ENCODE measurements at places on chromosomes 7 and 10.
A peak's percentile ranks its signal among the peaks of the same experiment; 100 is the strongest.

GRCh38 chr7:106419455-106420182, 134.8 kb upstream of the NAMPT start:
- DNase-seq = no peak

GRCh38 chr7:44962483-44963251, 16.1 kb downstream of the MYO1G start:
- no peak for DNase-seq

DNA sequence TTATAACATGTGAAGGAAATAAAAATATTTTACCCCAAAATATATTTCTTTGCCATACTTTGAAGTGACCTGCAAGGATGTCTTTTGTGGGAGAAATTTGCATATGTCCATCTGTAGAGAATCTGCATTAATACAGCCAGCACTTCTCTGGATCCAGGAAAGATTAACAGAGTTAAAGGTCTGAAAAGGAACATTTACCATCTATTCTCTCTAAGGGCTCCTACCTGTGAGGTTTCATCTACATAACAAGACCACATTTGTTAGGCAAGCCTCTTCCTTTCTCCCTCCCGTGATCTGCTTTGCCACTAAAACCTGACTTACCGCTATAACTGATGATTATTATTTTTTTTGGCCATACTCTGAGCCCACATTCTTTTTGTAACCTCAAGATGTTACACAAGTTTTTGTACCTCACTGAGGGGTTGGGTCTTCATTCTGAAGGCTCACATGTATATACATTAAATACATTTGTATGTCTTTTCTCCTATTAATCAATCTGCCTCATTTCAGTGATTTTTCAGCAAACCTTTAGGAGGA, 129.4 kb downstream of the AKR1D1 start:
- DNase-seq = no peak

GRCh38 chr7:24902276-24902675, 77.7 kb downstream of the OSBPL3 start:
- no peak for DNase-seq

- no peak for DNase-seq
Measured at GRCh38 chr10:93799155-93799708, 41.5 kb downstream of the LGI1 start.

GRCh38 chr7:134391223-134391622, 67.7 kb downstream of the AKR1B1 start:
- DNase-seq = no peak

DNA sequence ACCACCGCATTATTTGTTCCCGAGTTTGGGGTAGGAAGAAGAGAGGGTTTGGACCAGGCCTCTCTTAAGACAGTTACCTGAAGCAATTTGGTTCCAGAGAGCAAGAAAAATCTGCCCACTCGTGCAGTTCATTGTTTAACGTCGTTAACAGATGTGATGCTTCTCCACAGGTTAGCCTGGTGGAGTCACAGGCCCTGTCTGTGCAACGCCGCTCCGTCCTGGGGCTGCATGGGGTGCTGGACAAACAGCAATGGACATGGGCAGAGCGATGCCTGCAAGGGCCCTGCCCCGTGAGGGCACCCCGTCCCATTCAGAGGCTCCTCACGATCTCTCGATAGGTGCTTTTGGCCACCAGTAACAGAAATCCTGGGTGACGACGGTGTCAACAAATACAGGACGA, 9.7 kb downstream of the FOXL3 start:
- DNase-seq = no peak

GRCh38 chr7:85750454-85750949, 563.6 kb upstream of the SEMA3D start:
- peak; percentile 10 for DNase-seq

- no peak for DNase-seq
Measured at GRCh38 chr7:50920031-50920635, 137.4 kb upstream of the GRB10 start.

DNA sequence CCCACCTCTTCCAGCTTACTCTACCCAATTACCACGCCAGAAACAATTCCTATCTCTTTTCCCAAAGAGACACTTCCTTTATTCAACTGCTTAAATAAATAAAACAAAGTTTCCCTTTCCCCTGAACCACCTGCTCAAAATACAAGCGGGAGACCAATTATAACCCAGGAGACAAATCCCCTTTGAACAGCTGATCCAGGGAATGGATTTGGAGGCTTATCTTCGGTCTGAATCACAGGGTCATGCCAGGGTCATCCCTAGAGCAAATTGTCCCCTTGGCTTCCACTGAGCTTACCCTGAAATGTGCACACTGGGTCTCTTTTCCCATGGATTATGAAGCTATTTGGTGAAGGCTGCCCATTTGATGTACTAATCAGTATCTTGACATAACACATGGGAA, 99.9 kb upstream of the JAZF1 start:
- DNase-seq = no peak

- DNase-seq = no peak
Measured at GRCh38 chr7:108245523-108246226, 115.5 kb upstream of the LAMB4 start.

DNA sequence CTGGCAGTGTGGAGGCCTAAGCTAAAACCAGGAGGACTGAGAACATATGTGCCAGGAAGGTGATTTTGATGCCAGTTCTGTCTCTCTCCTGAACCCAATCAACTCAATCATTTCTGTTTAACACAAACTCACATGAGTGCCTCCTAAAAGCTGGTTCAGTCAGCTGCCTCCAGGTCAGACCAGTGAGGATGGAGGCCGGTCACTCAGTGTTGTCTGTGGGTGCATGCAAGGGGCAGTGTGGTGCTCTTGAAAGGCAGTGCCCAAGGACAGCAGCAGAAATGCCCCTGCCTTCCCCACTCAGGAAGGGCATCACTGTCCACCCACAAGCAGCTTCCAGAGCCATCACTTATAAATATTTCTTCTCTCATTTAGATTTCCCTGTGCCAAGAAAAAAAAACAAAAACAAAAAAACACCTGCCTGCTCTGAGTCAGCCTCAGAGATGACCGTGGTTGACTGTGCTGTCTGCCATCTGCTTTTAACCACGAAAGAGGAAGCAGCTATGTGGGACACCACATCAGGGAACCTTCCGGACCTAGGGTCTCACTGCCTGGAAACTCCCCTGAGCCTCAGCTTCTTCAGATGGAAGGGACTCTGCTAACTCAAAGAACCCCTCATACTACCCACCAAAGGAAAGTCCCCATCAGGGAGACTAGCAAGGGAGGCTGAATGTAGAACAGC, 39.1 kb downstream of the VOPP1 start:
- DNase-seq = peak; percentile 65

DNA sequence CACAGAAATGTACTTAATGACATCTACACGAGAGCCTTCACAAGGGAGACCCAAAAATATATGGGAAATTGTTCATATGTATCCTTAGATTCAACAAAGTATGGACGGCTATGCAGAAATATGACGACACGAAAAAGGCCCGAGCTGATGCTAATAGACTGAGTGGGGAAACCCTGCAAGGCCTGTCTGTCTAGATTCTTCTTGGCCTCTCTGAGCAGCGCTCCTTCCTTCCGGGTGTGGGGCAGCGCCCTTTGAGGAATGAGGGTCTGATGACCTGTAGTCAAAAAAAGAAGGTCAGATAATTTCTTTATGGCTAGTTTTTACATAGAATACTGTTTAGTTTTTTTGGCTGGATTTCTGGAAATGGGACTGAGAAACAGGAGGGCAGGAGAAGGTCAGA, 192.8 kb upstream of the AKR1E2 start:
- no peak for DNase-seq

DNA sequence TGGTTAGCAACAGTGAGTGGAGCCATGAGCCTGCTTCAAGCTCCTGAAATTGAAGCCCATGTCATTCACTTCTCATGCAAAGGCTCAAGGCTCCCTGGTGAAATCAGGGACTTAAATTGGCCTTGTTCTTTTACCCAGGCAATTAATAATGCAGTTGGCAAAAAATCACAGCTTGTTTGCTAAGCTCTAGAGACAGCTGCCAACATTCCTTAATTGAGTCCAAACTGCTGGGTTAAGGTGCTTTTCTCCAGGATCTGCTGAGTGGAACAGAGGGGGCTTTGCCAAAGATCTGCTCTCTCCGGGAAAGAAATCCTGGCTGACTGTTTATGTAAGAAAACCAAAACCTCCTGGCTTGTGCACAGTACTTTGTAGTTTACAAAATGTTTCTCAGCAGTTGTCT, 257.6 kb upstream of the GHITM start:
- no peak for DNase-seq

DNA sequence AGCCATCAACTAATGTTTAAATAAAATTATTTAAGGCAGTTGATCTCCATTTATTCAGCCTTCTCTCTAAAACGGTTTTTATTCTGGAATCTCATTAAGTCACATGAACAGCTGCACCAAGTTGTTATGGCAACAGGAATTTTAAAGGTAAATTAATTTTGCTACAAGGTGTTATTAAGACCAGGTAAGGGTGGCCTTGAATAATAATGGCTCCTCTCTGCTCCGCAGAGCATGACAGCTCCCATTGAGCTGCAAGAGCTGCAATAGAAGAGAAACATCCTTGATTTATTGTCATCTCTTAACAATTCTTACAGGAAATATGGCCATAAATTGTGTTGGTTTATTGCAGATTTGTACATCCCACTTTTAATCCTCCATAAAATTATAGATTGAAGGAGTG, 165.8 kb downstream of the KLF6 start:
- no peak for DNase-seq

GRCh38 chr10:10368951-10369576, 648.6 kb upstream of the CELF2 start:
- DNase-seq = no peak

- DNase-seq = no peak
Measured at GRCh38 chr10:99372546-99373271, 43.6 kb downstream of the CNNM1 start.

DNA sequence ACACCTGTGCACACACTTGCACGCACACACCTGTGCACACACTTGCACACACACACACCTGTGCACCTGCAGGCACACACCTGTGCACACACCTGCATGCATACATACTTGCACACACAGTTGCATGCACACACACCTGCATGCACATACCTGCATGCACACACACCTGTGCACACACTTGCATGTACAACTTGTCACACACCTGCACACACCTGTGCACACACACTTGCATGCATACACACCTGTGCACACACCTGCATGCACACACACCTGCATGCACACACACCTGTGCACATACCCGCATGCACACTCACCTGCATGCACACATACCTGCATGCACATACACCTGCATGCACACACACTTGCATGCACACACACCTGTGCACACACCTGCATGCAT, 150.1 kb upstream of the RHEB start:
- no peak for DNase-seq

- DNase-seq = no peak
Measured at GRCh38 chr10:125350519-125350918, 190.2 kb upstream of the CTBP2 start.

DNA sequence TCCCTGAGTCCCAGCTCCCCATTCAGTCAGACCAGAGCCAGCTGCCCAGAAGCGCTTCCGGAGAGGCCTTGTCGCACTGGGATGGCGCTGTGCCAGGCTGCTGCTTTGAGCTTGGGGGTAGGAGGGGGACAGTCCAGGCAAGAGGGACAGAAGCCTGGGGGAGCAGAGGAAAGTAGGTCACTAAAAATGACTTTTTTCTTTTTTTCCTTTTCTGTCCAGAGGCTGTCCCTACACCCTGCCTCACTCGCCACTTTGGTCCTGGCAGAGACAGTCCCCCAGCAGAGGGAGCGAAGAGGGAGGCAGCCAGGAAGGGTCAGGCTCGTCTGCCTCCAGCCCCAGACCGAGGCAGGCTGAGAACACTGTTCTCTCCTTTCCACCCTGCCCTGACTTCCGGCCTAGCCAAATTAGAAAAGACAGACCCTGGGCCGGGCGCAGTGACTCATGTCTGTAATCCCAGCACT, 15.8 kb upstream of the TRIM8 start:
- DNase-seq = no peak

DNA sequence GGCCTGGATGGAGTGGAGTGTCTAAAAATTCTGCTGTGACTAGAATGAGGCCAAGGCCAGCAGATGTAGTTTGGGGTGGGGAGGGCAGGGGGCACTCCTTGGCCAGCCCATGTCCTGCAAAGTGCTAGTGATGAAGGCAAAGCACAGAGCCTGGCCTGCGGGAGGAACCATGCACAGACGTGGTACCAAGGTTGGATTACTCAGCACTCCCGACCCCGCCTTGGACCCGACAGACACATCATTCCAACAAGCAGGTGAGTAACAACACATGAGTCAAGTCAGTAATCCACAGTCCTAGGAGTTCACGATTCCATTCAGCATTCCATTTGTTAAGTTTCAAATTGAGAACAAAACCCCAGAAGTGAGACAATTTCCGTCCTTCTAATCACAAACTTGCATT, 317.3 kb downstream of the TCERG1L start:
- DNase-seq = no peak

DNA sequence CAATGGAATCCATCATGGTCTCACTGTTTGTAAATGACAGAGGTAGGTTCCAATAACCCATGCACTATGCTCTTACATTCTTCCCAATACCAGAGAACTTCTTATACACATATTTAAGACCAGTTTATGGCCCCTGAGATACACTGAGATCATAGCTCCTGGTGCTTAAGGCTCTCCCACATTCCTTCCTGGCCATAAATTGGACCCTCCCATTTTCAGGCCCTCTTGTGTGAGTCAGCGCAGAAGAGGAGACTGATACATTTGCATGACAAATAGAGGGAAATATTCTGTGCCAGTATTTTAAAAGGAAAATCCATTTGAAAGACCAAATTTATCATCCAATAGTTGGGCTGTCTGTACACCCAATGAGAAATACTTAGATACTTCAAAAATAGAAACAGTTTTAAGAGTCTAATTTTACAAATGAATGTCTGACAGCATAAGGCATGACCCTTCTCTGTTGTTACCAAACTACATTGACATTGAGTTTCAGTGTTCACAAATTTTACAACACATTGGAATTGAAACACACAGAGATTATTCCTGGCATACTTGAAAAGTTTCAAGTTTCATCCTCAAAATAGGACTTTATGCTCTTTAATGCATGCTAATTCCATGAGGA, 35.3 kb downstream of the SLC16A9 start:
- DNase-seq = peak; percentile 37

- peak; percentile 33 for DNase-seq
Measured at GRCh38 chr10:24428410-24428782, 219.5 kb downstream of the KIAA1217 start.

- DNase-seq = no peak
Measured at GRCh38 chr7:107291434-107291833, 122.6 kb downstream of the HBP1 start.

- no peak for DNase-seq
Measured at GRCh38 chr7:1055956-1056784, 11.8 kb downstream of the GPR146 start.
